ENCODE measurements at places on chromosomes 13 and 19. TPM values are rescaled to one million over a fixed set of nuclear protein-coding genes. Genes with fewer than 3 reads are reported as not detected.

DNA sequence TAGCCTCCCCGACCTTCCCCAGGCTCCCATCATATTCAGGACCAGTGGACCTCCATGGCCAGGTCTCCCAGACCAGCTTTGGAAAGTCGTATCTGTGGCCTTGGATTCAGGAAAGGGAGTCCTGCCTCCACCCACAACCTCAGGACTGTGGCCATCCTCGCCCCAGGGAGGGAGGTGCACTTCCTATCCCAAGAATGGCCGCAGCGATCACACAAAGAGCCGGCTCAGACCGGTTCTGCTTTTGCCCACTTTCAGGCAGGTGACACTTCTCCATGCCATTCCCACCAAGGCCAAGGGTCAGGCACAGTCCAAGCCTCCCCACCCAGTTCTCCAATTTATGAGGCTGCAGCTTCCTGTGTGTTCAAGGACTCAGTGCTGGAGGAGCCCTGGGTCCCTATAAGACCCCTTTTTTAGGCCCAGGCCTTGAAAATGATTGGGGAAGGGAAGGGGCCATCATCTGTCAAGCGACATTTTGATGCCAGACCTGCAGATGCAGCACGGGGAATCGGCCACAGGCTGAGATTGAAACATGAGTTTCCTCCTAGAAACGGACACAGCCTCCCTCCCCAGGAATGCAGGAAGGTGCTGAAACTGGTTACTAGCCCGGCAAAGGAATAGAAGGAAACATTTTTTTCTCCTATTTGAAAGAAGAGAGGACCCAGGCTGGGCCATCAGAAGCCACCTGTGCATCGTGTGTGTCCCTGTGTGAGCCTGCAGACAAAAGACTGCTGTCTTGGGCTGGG, 65.6 kb upstream of the USE1 start:
- DNase-seq, result no peak

DNA sequence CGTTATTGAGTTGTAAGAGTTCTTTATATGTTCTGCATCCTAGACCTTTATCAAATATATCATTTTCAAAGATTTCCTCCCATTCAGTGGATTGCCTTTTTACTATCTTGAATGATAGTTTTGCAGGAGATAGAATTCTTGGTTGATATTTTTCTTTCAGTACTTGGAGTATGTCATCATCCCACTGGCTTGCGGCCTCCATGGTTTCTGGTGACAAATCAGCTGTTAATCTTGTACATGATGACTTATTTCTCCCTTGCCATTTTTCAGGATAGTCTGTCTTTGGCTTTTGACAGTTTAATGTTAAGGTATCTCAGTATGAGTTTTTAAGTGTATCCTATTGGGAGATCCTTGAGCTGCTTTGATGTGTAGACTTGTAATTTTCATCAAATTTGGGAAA, 8.5 kb downstream of the ZNF557 start:
- DNase-seq, result no peak

DNA sequence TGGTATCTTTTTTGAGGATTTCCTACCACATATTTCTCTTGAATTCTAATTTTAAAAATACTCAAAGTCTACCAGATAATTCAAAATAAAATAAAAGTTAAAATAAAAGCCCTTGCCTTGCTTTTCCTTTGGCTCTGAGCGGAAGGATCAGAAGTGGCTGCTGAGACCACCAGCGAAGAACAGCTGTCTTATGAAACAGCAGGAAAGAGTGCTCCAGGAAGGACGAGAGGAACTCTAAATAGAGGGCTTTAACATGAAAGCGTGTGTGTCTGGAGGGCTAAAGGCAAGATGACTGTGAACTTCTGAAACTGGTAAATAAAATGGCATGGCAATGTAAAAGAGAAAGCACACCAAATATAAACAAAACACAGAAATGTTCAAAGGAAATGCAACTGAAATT, 521.5 kb upstream of the SPRY2 start:
- DNase-seq, result no peak

Gene KLHL1
- 0.06 TPM for polyA plus RNA-seq

Gene CGB2
- not detected for polyA plus RNA-seq

Gene ZNF99
- 0.01 TPM for polyA plus RNA-seq

Measured in small intestine (tissue), 16 donors.